ENCODE measurements at places on chromosomes 5 and 9. TPM values are rescaled to one million over a fixed set of nuclear protein-coding genes. Genes with fewer than 3 reads are reported as not detected.

CSNK1G3 gene
- 20.9 TPM for total RNA-seq

SPATA31E1 gene
- total RNA-seq, result not detected

PKN3 gene
- 10.5 TPM for total RNA-seq

SEMA5A gene
- total RNA-seq, result not detected

LTC4S gene
- total RNA-seq, result 0.22 TPM

MYMK gene
- total RNA-seq, result not detected

TARS1 gene
- total RNA-seq, result 137 TPM

SPOCK1 gene
- 24.2 TPM for total RNA-seq

ENTPD2 gene
- total RNA-seq, result 3.1 TPM

ARSI gene
- total RNA-seq, result 31.8 TPM

ANKDD1B gene
- not detected for total RNA-seq

All from A549 treated with dexamethasone at 1 μM for 4 hours (cell line).